ENCODE measurements at places on chromosomes 11 and 22.

DNA sequence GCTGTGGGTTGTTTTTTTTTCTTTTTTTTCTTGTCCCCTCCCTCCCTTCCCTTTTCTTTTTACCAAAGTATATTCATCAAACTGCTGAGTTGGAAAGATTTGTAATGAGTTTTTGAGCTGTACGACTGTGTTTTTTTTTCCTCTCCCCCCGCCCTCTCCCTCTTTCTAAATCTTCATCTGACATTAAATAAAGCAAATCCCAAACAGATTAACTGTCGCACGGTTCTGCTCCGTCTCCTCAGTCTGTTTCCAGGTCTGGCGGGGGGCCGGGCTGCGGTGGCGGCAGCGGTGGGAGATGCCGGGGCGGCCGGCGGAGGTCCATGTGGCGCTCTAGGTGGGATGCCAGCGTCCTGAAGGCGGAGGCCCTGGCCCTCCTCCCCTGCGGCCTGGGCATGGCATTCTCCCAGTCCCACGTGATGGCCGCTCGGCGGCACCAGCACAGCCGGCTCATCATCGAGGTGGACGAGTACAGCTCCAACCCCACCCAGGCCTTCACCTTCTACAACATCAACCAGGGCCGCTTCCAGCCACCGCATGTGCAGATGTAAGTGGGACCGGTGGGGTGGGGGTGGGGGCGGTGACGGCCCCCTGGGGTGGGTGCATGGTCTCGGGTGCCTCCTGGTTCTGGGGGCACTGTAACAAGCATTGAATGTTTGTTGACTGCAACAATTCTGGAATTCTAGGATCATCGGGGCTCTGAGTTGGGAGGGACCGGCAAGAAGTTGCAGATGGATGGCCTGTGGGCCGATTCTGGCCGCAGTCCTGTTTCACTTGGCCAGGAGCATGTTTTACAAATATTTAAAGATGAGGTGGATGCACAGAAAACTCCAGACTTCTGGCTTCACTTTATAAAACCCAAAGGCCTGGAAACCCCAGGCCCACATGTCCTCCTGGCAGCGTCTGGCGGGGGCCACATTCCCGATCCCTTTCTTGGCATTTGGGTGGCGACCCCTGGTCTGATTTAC is 13.1 kb downstream of the MPPED1 start:
- DNase-seq, result no peak

- DNase-seq, result peak; percentile 16
Measured at GRCh38 chr11:119680541-119681360, 48.2 kb downstream of the NECTIN1 start.

- no peak for DNase-seq
Measured at GRCh38 chr11:43737201-43737590, 56.7 kb downstream of the HSD17B12 start.

DNA sequence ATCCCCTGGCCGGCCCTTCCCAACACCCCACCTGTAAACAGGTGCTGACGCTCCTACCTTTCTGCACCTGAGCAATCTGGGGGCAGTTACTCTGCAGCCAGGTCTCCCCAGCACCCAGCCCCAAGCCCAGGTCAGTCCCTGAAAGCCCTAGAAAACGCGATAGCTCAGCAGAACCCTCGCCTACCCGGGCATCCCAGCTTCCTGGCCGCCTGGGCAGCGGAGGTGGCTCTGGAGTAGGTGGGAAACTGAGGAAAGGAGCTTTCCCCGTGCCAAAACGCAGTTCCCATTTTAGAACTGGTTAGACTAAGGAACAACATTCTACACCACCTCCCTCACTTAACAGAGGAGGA is 445 bp downstream of the SYTL2 start:
- DNase-seq, result no peak
